NCI-H1436 (cell line): ENCODE measurements at places on chromosomes 2 and 18.

- no peak for DNase-seq
Measured at GRCh38 chr2:189582809-189583192, 2.2 kb upstream of the SLC40A1 start.

DNA sequence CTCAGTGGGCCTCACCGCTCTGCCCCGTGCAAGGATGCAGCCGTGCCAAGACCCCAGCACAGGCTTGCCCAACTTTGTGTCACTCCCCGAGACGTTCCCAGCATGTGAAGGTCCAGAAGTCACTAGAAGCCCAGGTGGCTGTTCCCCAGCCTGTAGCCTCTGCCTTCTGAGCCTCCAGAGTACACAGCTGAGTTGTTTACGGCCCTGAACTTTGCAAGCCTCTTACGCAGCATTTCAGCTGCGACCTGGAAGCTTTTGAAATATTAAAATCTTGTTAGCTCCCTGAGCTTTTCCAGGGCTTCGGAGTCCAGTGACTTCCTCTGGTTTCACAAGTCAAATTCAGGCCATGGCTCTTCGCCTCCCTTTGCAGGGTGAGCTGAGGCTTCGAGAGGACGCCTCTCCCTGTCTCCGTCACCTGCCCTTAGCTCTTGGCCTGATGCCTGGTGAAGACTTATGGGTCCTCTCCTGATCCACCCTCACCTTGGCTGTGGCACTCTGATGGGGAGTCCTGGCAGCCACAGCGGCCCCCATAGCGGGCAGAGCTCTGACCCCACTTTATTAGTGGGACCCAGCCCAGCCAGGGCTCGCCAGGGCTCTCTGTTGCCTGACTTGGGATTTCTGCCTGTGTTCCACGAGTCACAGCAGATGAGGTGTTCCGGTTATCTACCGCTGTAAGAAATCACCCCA lies 76.5 kb upstream of the HPCAL1 start:
- DNase-seq = no peak

- no peak for DNase-seq
Measured at GRCh38 chr2:239693761-239694415, 293.1 kb upstream of the HDAC4 start.

DNA sequence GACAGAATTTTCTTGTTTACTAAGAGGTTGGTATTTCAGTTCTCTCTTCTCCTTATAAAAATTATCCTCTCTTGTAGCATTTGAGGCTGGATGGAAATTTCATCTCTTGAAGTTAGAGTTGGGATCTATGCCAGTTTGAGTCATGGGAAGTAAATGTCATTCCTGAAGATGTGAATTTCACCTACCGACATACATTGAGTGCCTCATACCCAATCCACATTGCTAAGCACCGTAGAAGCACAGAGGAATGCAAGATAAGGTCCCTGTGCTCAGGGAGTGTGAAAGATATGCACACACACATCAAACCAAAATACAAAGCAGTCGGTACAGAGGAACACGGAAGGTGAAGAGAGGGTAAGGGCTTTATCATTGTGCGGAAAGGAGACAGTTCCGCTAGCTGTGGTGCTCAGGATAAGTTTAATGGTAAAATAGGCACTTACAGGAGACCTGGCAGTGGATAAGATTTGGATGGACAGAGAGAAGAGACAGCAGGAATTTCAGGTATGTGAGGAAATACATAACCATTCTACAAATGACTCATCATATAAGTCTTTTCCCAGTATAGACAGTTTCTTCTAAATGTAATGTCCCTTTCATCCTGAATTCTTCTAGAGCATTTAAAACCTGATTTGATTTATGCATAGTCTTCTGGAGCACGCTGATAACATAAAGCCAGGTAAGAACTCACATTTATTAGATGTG lies 205.3 kb upstream of the ST6GAL2 start:
- no peak for DNase-seq

GRCh38 chr2:232779465-232779864 lies 3.1 kb upstream of the KCNJ13 start:
- no peak for DNase-seq

DNA sequence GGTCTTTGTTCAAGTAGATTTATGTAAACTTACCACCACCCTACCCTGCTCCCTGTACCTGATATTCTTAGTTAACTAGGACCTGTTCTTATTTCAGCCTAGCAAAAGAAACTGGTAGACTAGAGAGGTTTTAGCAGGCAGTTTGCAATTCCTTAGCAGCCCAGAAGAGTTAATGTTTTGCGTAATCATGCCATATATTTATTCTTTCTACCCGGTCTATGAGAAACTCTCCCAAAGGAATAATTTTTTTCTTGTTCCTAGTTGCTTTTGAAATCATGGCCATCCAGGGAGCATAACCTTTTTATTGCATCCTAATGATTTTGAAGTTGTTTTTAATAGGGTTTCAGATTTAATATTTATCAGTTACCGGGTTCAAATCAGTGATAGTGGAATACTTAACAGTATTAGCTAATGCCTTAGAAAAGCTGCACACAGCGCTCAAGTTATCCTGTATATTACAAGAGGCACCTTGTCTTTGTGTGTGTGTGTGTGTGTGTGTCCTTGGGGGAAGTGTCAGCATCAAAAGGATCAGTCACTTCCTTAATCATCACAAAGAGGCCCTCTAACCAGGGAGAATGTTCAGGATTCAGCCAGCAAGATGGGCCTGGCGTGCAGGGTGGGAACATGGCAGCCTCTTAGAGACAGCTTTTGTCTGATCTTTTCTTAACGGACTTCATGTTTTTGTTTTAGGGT lies 52.9 kb downstream of the CABLES1 start:
- DNase-seq = no peak

DNA sequence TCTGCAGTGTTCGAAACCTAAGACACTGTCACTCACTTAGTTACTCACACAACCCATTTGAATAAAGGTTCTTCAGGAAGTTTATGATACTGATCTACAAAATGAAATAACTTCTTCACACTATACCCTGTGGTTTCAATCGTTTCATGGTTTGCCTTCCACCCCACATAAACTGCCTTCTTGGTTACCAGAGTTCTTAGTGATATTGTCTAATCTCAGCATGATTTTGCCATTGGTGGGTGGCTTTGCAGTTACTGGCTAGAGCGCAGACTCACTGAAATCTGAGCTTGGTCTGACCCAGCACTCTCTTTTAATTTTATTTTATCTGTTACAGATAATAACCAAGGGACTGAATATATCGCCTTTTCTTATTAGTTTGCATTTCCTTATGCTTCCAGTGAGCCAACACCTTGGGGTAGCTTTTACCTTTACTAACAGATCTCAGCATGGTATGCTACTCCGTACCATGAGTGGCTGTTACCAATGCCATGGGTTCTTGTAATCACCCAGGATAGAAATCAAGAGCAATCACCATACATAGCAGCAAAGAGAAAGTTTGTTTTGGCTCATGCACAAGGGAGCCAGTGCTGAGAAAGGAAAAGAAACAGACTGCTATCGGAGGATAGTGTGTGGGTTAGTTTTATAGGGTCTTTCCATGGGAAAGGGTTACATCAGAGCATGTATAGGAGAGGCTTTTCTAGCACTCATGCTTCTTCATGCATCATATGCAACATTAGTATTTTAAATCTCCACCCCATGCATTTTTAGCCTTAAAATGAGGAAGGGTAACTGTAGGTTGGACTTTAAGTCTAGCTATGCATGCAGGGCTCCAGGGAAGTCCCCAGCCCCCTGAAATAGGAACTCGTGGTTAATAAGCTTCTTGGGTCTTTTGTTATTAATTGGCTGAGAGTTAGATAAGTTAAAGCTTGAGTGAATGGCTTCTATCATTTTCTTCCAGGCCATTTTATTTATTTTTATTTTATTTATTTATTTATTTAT lies 33.3 kb downstream of the ANXA4 start:
- no peak for DNase-seq

- DNase-seq = no peak
Measured at GRCh38 chr2:11933854-11934253, 187.4 kb downstream of the LPIN1 start.

GRCh38 chr2:232744963-232745362 lies 31.4 kb downstream of the KCNJ13 start:
- no peak for DNase-seq

DNA sequence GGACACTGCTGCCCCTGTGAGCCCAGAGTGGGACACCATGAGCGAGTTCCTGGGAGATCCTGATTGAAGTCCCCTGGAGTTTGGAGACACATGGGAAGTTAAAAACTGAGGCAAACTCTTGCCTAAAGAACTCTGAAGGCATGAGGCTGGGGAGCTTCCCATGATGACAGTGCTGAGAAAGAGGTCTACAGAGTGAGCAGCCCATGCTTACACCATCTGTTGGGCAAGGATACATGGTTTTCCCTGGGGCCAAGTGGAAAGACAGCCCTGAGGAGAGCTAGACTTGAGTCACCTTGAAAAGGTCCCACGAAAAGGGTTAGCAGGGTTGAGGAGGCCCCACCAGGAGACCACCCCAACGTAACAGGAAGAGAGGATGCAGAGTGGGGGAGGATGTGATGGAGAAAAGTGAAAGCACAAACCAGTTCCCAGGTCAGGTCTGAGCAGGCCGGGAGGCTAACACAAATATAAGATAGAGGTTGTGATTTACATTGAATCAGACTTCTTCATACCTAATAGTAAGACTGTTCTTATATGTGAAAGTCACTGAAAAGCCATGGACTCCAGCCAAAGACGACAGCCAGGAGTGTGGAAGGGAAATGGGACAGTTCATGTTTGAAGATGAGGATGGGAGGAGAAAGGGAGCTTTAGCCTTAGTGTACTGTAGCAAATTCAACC lies 13.5 kb upstream of the FEZ2 start:
- DNase-seq = no peak

DNA sequence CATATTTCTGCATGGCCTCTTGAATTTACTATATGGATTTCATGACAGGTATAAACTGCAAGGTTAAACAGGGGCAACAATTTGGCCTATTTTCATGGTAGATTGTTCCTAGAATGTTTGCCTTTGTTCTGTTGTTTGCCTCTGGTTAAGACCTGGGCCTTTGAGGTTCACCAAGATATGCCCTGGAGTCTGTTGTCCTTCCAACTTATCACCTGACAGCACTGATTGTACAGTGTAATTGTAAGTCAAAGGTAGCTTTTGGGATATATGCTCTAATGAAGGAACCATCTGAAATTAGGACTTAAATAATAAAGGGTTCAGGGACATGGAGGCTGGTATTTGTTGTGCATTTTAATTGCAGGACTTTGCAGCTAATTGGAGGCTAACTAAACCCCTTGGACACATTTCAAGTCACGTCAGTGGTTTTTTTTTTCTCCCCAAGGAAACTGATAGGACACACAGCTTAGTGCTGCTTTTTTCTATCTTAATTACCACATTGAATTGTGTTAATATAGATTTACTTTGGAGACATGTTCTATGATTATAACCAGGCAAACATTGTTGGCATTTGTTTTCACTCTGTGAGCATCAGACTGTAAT lies 771.2 kb upstream of the LINC00305 start:
- no peak for DNase-seq

GRCh38 chr2:187148059-187148714 lies 299.2 kb upstream of the ZSWIM2 start:
- no peak for DNase-seq

DNA sequence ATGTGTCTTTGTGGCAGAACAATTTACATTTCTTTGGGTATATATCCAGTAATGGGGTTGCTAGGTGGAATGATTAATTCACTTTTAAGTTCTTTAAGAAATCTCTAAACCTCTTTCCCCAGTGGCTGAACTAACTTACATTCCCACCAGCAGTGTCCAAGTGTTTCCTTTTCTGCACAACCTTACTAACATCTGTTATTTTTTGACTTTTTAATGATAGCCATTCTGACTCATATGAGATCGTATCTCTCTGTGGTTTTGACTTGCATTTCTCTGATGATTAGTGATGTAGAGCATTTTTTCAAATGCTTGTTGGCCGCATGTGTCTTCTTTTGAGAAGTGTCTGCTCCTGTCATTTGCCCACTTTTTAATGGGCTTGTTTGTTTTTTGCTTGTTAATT lies 43.1 kb upstream of the PTH2R start:
- no peak for DNase-seq

DNA sequence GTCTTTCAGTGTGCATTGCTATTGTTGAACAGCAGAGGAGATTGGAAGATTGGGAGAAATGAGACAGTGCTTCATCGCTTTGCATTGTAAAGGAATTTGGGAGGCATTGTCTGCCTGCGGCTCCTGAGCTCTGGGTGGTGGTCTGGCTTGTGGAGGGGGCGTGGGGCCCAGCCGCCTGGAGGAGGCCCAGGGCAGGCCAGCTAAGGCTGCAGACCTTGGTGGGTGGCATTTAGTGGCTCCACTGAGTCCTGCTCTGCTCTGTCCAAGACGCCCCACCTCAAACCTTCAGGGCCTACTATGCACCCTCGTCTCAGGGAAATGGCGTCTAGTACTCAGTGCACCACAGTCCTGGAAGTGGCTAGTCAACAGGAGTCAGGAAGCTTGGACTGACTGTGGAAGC lies 5.7 kb upstream of the HS1BP3 start:
- DNase-seq = no peak

DNA sequence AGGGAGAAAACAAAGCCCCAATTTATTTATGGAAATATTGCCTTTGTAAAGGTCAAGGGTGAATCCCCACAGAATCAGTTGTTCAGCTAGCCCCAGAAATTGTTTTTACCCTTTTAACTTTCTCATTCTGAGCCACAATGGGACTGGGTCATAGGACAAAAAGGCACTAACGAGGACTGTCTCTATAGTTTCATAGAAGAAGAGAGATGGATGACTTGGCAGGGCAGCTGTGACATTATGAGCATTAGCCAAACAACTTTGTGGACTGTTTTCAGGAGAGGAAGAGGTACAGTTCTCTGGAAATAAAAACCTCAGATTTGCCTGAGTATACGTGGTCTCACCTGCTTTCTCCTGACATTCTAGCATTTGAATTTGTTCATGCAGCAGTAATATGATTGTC lies 1155.8 kb upstream of the CHAC2 start:
- no peak for DNase-seq

DNA sequence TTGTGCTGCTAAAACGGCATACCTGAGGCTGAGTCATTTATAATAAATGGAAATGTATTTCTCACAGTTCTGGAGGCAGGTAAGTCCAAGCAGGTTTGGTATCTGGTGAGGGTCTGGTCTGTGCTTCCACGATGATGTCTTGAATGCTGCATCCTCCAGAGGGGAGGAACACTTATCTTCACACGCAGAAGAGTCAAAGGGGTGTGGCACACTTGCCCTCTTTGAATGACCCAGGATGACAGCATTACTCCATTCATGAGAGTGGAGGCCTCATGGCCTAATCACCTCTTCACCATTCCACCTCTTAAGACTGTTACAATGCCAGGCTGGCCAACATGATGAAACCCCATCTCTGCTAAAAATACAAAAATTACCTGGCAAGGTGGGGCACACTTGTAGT lies 61.0 kb downstream of the NCAPH start:
- DNase-seq = no peak

DNA sequence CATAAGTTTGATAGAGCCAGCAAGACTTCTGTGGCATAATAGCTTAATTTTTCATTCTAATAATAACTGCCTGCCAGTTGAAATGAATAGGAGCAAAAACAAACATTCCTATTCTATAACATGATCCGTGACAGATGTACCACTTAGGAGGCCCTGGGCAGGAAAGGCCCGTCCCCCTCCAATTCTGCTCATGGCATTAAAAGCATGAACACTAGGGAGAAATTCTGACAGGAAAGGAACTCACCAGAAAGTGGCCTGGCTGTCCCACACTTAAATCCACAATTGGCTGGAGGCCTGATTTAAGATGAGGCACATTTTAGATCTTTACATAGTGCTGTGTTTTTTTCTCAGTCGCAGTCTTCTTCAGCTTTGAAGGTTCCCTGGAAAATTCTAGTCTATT lies 261.9 kb upstream of the ETAA1 start:
- DNase-seq = no peak

GRCh38 chr2:160275656-160276055 lies 75.6 kb upstream of the ITGB6 start:
- DNase-seq = no peak

GRCh38 chr18:56068701-56069100 lies 480.7 kb upstream of the TCF4 start:
- no peak for DNase-seq

- no peak for DNase-seq
Measured at GRCh38 chr2:9958057-9958456, 6.6 kb downstream of the GRHL1 start.
